ENCODE measurements at places on chromosomes 3 and 15.

GRCh38 chr3:129506231-129506742, 22.2 kb upstream of the RHO start:
- DNase-seq: no peak

DNA sequence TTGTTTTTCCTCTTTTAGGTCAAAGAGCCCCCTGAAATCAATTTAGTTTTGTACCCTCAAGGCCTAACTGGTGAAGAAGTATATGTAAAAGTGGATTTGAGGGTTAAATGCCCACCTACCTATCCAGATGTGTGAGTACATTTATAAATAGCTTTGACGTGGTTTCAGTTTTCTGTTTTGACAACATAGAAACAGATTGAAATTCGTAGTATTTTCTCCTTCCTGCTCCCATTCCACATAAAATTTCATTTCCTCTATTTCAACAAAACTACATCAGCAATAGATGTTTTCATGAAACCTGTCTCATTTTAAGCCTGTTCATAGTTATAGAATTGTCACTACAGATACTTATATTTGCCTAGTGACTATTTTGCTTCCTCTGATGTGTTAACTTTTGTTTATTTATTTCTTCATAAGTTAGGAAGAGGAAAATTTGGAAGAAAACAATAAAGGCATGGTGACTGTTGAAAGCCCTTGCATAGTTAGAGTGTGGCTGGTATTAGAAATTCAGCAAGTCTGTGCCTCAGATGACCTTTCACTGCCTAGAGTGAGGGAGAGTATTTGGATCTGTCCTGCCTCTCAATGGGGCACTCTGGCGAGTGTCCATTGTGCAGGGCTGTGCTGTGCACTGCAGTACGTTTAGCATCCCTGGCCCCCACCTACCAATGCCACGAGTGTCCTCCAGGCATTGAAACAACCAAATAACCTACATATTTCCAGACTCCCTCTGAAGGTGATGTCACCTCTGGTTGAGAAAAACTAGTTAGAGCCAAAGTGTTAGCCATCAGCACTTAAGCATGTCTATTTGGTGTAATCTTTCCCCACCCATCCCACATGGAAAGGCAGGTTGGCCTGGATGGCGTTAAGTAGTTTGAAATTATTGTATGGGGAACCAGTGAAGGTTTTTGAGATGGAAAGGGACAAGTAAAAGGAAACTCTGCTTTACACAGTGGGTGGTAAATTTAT, 5.9 kb downstream of the EIF2AK4 start:
- DNase-seq: no peak

- peak; percentile 33 for DNase-seq
These were observed 9.8 kb upstream of the SLC9C1 start for GRCh38 chr3:112303764-112304325.

GRCh38 chr3:168863561-168863960, 767.8 kb upstream of the GOLIM4 start:
- DNase-seq: no peak

DNA sequence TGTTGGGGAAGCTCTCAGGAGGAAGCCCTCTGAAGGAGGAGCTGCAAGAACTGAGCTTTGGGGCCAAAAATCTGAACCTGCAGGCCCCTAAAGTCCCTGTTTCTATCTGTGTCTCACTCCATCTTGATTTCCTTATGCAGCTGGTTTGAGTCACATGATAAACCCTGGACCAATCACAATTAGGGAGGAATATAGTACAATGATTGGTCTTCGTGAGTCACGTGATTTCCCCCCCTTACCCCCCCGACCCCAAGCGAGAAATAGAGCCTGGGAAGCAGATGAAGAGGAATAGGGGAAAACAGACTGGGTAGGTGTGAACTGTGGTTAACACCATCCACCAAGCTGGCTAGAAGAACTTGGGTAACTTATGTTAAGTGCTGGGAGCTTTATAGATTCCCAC, 12.9 kb downstream of the CRABP1 start:
- no peak for DNase-seq

DNA sequence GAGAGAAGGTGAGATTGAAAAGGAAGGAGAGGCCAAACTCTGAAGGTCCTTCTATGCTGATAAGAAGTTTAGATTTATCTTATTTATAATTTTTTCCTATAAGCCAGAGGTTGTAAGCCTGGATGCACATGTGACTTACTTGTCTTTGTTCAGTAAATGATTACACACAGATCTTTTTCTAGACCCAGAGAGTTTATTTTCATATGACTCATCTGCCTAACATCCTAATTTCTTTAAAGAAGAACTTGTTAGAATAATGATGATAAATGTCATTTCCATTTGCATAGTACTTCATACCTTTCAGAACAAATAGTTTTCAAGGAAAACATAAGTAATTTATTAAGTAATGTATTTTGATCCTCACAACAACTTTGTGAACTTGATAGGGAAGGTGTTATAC, 434.8 kb upstream of the DPH6 start:
- peak; percentile 65 for DNase-seq

- no peak for DNase-seq
These were observed 44.5 kb downstream of the SNAPC5 start for GRCh38 chr15:66452971-66453580.

DNA sequence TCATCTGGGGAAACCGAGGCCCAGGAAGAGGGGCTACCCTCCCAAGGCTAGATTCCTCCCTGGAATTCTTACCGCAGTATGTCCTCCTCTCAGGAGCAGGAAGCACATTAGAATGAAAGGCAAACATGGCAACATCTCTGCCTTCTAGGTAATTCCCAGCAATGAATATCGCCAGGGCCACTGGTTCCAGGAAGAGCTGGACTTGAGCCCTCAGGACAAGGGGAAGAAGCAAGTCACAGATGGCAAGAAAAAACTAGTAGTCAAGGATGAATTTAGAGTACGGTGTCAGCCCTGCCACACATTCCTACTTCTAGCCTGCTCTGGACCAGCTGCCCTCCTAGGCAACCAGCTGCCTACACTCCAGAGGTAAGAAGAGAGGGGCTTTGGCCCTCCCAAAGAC, 42.9 kb downstream of the MEGF11 start:
- no peak for DNase-seq

DNA sequence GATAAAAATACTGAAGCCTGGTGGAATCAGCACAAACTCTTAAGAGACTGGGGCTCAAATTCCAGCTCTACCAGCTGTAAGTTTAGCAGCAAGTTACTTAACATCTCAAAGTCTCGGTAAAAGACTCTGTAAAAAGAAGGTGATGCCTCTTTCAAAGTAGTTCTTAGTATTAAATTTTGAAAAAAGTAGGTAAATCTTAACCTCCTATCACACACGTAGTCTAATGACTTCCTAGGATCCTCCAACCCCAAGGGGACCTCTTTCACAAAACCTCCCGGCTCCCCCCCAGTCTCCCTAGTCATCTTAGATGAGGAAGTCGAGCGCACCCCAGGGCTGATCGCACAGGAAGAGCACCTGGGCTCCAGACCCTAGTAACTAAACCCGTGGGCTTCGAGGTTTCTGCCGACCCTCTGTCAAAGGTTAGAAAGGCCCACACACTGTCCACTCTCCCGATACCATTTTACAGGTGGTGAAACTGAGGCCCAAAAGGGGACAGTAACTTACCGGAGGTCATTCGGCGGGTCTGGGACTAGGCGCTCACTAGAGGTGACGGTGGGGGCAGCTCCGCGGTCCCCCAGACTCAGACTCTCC, 427 bp downstream of the MBD4 start:
- DNase-seq: peak; percentile 12

GRCh38 chr3:141894524-141895176, 18.2 kb downstream of the ATP1B3 start:
- peak; percentile 80 for DNase-seq

- DNase-seq: no peak
These were observed 12.8 kb downstream of the ARMC8 start for GRCh38 chr3:138199851-138200250.

Data from fibroblast of skin of abdomen (primary cell).